ENCODE measurements at places on chromosomes 12 and 14.

DNA sequence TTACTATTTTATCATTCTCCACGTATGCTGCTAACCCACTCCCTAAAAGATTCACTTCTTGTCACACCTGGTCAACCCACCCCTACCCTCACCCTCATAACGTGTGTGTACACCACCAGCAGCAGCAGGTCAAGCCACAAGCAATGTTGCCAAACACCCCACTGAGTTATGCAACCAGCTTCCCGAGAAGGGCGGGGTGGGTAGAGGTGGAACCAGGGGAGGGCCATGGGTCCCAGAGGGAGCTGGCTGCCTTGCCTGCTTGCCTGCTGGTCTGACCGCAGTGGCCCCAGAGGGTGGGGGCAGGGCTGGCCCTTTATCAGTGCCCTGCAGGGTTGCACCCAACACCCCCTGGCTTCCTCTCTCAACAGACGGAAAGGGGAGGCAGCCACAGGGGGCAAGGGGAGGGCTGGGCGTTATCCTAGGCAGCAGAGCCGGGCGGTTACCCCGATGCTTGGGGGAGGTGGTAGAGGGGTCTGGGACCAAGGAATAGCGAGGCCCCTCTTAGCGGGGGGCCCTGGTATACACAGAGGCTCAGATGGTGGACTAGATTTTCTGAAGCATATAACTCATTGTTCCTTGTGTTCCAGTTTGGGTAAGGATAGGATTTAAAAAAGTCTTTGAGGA is 3.5 kb upstream of the NFE2 start:
- no peak overlapping the region for H3K27ac ChIP-seq
- no peak for DNase-seq
- H3K36me3 ChIP-seq, result no peaks in the 10 kb centered on the region
- H3K27me3 ChIP-seq, result no peaks in the 10 kb centered on the region
- H3K4me1 ChIP-seq, result peaks cover 5% of the 10 kb centered on the region

DNA sequence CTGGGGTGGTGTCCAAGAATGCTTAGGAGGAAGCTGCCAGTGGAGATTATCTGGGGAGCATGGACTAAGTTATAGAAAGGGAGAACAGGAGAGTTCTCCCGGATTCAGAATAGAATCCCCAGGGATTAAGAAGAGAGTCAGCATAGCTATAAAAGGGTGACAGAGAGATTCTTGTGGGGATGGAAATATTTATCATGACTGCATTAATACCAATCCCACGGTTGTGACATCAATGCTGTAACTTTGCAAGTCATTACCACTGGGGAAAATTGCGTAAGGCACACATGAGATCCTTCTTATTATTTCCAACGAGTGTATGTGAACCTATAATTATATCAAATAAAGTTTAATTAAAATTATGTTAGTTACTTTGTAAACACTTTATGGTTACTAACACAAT is 447.9 kb upstream of the TMEM132C start:
- DNase-seq, result no peak
- H3K27ac ChIP-seq, result no peak overlapping the region
- no peaks in the 10 kb centered on the region for H3K4me1 ChIP-seq
- H3K36me3 ChIP-seq, result no peaks in the 10 kb centered on the region

GRCh38 chr14:31990926-31991572 is 86.1 kb upstream of the ARHGAP5 start:
- no peaks in the 10 kb centered on the region for H3K36me3 ChIP-seq
- H3K27me3 ChIP-seq, result no peaks in the 10 kb centered on the region
- H3K27ac ChIP-seq, result no peak overlapping the region
- no peak overlapping the region for H3K4me3 ChIP-seq
- no peak for DNase-seq

DNA sequence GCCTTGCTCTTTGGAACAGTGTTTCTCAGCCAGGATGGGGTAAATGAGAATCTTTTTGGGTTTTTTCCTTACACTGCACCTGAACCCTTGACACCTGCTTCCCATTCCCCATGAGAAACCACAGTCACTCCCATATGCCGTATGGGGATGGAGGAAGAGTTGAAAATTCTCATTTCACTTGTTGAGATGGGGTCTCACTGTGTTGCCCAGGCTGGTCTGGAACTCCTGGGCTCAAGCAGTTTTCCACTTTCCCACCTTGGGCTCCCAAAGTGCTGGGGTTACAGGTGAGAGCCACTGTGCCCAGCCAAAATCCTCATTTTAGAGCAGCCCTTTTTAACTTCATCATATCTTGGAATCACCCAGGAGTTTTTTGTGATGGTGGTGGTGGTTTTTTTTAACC is 3.7 kb downstream of the MVK start:
- no peak for DNase-seq
- H3K27me3 ChIP-seq, result no peaks in the 10 kb centered on the region
- H3K4me1 ChIP-seq, result peaks cover 13% of the 10 kb centered on the region
- no peak overlapping the region for H3K27ac ChIP-seq

DNA sequence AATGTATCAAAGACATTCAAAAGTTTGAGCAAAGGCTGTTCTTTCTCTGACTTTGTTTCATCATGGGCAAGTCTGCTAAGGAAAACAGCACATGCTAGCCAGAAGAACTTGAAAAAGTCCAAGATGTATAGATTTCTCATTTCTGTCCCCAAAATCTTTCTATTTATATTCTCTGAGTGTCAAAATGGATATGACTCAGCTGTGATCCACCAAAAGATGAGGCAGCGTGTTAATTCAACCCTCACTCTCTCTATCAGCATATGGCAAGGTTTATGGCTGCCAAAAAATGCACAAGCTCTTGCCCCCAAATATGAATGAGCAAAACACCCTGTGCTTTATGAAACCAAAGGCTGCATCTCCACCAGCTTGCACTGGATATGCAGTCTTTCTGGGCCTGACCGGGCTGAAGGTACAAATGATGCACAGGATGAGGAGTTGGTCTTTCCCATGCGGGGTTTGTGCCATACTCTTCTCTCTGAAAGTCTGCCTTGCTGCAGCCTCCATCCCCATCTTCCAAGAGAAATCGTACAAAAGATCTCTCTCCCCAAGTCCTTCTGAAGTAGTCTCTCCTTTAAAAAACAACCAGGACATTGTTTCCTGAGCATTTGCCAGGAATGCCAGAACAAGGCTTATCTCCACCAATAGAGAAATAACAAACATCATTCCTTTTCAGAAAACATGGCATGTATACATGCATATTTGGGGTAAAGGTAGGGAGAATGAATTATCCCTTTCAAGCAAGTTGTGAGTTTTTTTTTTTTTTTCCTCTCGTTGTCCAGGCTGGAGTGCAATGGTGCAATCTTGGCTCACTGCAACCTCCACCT is 203.4 kb downstream of the TMX1 start:
- H3K4me3 ChIP-seq, result peak overlapping the region; percentile 36
- H3K36me3 ChIP-seq, result no peaks in the 10 kb centered on the region
- H3K4me1 ChIP-seq, result no peaks in the 10 kb centered on the region
- no peak overlapping the region for H3K27ac ChIP-seq

GRCh38 chr12:48671231-48671856 is 10.7 kb downstream of the KANSL2 start:
- no peak overlapping the region for H3K27ac ChIP-seq
- no peaks in the 10 kb centered on the region for H3K4me1 ChIP-seq
- H3K4me3 ChIP-seq, result no peak overlapping the region
- H3K27me3 ChIP-seq, result no peaks in the 10 kb centered on the region

DNA sequence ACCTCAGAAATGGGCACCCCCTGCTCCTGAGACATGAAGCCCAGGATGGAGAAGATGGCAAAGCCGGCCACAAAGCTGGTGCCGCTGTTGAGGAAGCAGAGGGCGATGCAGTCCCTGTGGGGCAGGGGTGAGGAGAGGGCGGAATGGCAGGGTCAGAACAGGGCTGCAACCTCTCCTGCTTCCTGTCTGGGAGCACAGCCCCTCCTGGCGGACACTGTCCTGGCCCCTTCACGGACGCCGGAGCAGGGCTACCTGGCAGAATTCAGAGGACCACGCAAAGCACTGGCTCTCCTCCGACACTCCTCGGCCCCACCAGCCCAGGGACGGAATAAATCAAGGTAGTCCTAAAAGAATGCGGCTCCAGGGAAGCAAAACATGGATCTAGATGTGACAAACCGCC is 12.4 kb upstream of the SLC6A12 start:
- H3K27me3 ChIP-seq, result peaks cover 79% of the 10 kb centered on the region
- no peaks in the 10 kb centered on the region for H3K36me3 ChIP-seq
- DNase-seq, result no peak
- no peak overlapping the region for H3K27ac ChIP-seq
- H3K4me3 ChIP-seq, result no peak overlapping the region

GRCh38 chr12:27979145-27979544 is 6.6 kb upstream of the PTHLH start:
- H3K27me3 ChIP-seq, result peaks cover 16% of the 10 kb centered on the region
- no peaks in the 10 kb centered on the region for H3K4me1 ChIP-seq
- H3K36me3 ChIP-seq, result no peaks in the 10 kb centered on the region
- no peak overlapping the region for H3K4me3 ChIP-seq
- no peak overlapping the region for H3K27ac ChIP-seq
- no peak for DNase-seq

DNA sequence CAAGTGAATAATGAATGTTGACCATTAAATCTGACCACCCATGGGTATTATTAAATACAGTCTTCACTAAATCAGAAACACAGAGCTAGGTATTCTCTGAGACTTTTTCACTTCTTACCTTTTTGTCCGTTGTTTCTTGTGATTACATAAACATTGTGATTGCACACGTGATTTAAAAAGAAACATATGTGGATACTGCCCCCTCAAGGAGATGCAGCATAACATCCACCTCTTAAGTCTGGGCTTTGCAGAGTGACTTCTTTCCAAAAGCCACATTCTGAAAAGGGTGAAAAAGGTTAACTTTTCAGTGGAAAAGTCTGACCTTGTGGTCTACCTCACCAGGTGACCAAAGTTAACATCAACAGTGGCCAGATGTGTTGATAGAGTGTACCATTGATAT is 185.5 kb upstream of the FAR2 start:
- no peaks in the 10 kb centered on the region for H3K27me3 ChIP-seq
- no peak overlapping the region for H3K4me3 ChIP-seq
- no peak for DNase-seq
- no peaks in the 10 kb centered on the region for H3K4me1 ChIP-seq
- no peaks in the 10 kb centered on the region for H3K36me3 ChIP-seq

- no peaks in the 10 kb centered on the region for H3K27me3 ChIP-seq
- peaks cover 3% of the 10 kb centered on the region for H3K4me1 ChIP-seq
These were observed 114.8 kb downstream of the C12orf75 start for GRCh38 chr12:105445249-105445648.

DNA sequence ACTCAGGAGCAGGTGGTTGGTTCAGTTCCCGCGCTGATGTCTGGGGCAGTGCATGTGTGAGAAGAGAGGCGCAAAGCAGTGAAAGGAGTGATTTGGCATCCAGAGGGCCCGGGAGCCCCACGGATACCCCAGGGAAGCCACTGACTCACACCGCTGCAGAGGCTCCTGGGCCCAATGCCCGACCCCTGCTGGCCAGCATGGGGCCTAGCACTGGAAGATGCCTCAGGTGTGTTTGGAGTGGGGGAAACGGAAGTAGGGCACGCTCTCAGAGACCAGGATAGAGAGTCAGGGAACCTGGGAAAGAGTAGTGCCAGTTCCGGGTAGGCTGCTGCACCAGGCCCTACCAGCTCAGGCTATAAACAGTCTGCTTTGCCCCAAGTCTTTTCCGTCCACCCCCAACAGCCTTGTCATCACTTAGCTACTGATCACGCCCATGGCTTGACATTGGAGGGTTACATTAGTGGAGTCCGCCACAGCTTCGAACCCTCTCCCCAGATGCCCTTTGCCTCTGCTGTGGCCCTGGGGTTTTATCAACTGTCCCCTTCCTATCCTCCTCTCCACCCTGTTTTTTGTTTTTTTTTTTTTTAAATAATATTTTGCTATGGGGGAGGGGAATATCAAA is 9.5 kb upstream of the CSAD start:
- no peak overlapping the region for H3K27ac ChIP-seq
- H3K36me3 ChIP-seq, result peaks cover 38% of the 10 kb centered on the region
- no peak overlapping the region for H3K4me3 ChIP-seq
- no peaks in the 10 kb centered on the region for H3K27me3 ChIP-seq

GRCh38 chr12:104490850-104491249 is 34.1 kb downstream of the CHST11 start:
- no peak overlapping the region for H3K27ac ChIP-seq
- no peak overlapping the region for H3K4me3 ChIP-seq
- DNase-seq, result no peak
- no peaks in the 10 kb centered on the region for H3K4me1 ChIP-seq
- H3K36me3 ChIP-seq, result no peaks in the 10 kb centered on the region
- no peaks in the 10 kb centered on the region for H3K27me3 ChIP-seq

DNA sequence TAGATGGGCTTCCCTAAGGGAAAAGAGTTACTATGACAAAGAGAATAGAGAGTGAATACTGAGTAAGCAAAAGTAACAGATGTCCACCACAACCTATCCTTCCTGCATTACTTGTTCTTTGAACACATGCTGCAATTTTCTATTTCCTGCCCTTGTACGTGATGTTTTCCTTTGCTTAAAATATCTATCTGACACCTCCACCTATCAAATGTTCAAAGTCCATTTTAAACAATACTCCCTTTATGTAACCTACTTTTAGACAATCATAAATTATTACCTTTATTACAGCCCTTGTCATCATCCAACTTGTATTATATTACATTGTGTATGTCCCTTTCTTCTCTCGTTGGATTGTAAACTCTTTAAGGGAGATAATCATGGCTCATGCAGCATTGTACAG is 147.2 kb upstream of the DYRK2 start:
- H3K36me3 ChIP-seq, result no peaks in the 10 kb centered on the region
- H3K27me3 ChIP-seq, result no peaks in the 10 kb centered on the region
- no peak for DNase-seq
- H3K4me3 ChIP-seq, result no peak overlapping the region

GRCh38 chr12:87585882-87586557 is 443.2 kb downstream of the C12orf50 start:
- H3K36me3 ChIP-seq, result no peaks in the 10 kb centered on the region
- H3K27me3 ChIP-seq, result no peaks in the 10 kb centered on the region
- no peak overlapping the region for H3K4me3 ChIP-seq
- no peaks in the 10 kb centered on the region for H3K4me1 ChIP-seq
- no peak overlapping the region for H3K27ac ChIP-seq
- DNase-seq, result no peak

GRCh38 chr12:94207849-94208621 is 59.7 kb downstream of the PLXNC1 start:
- peaks cover 2% of the 10 kb centered on the region for H3K4me1 ChIP-seq
- no peaks in the 10 kb centered on the region for H3K36me3 ChIP-seq
- no peak overlapping the region for H3K27ac ChIP-seq
- no peak overlapping the region for H3K4me3 ChIP-seq
- no peak for DNase-seq

Measured in neuronal stem cell (in vitro differentiated cells).